Effector memory CD8-positive, alpha-beta T cell (primary cell): ENCODE measurements at places on chromosomes 16 and 17.

DNA sequence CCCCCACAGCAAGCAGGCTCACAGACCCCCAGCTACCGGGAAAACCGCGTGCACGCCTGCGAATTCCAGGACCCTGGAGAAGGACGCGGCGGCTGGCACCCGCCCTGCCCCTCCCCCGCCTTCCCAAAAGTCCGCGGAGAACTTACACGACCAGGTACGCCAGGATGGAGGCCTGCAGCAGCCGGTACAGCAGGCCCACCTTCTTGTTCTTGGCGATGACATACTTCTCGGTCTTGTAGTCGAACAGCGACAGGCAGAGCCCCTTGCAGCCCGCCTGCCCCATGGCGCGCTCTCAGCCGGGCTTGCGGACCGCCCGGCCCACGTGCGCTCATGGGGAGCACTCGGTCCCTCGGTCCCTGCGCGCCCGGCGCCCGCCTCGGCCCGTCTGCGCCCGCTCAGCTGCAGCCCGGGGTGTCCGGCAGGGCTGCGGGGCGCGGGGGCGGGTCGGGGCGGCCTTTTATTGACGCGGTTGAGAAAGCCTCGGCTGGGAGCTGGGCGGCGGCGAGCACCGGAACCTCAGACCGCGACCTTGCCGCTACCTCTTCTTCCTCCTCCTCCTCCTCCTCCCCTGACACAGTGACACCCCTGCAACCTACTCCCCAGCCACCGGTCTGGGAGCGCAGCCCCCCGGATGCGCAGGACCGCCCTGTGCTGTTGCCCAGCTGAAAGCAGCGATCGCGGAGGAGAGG, at the start of gene P2RX5:
Gene P2RX5, minus strand, starts transcription at position 433 of the 689 bp plus-strand sequence. Its CDS starts 150 bp downstream, at position 283.
- DNase-seq = peak; percentile 27

DNA sequence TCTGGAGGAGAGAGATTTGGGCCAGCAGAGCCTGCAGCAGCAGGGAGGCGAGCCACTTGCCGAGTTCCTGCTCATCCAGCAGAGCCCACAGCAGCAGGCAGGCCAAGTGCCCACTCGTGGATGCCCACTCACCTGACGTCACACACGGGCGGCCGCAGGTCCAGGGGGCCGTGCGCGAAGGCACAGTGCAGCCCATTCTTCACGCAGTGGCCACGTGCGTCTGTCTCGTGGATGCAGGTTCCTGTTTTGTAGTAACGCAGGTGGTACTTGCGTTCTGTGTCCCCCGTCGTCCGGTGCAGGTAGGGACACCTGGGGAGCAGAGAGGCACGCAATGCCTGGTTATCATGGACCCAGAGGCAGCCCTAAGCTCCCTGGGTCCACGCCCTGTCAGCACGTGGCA, 11.5 kb downstream of the UNKL start:
- DNase-seq = no peak

DNA sequence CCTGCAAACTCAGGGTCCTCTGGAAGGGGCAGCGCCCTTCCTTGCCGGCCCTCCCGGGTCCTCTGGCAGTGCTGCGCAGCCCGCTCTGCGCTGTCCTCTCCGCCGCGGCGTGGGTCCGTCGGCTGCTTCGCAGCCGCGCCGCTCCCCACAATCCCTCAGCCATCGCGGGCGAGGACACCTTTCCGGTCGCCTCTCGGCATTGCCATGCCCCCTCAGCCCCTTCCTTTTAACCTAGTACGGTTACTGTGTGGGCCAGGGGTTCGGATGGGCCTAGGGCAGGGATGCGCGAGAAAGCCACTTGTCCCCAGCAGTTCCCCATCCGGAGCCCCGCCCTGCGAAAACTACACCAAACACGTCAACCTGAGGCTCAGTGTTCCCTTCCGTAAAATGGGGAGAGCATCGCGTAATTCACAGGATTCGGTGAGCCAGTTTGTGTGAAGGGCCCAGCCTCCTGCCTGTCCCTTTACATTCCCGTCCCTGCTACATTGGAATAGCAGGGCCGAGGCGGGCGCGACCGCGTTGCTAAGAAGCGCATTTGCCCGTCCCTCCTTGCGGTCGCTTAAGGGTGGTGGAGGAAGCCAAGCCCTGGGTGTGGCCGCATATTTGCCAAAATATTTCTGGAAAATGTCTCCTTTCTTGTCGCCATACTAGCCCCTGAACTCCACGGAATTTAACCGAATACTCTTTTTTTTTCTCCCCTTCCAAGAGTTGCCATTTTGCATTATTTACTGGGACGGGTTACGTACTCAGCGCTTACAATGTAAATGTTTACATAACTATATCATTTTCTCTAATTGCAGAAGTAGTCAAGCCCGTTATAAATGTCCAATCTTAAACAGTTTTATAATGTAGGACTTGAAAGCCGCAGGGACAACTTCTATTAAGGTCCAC, 13.2 kb downstream of the COPZ2 start:
- no peak for DNase-seq

- DNase-seq = no peak
Measured at GRCh38 chr16:49944221-49944620, 80.8 kb upstream of the CNEP1R1 start.

GRCh38 chr17:49576088-49576916, 631 bp downstream of the NXPH3 start:
- no peak for DNase-seq

- DNase-seq = no peak
Measured at GRCh38 chr17:728911-729310, 3.5 kb upstream of the TLCD3A start.

DNA sequence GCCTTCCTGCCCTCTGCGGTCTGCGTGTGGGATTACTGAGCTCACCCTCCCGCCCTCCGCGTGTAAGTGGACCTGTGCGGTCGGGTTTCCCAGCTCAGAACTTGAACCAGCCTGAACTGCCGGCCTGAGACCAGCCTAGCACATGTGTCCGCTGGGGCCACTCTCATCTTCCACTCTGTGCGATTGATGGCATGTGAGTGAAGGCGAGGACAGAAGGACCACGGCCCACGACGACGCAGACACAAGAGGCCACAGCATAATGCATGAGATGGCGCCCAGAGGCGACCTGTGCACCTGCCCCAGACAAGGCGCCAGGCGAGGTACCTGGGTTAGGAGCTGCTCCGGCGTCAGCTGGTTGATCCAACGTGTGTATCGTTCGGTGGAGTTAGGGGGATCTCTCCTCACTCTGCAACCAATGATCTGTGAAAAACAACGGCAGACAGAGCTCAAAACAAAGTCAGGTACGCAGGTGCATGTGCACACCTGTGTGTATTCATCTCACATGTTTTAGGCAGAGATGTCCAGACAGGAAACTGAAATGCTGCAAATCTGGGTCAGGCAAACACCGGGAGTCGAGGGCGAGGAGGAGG, 74.5 kb upstream of the METRNL start:
- no peak for DNase-seq

- DNase-seq = no peak
Measured at GRCh38 chr17:76048711-76049110, 21.6 kb upstream of the EVPL start.

GRCh38 chr16:22053921-22054341, 38.4 kb upstream of the VWA3A start:
- DNase-seq = no peak

- no peak for DNase-seq
Measured at GRCh38 chr16:676913-677312, 1.4 kb downstream of the RHBDL1 start.

GRCh38 chr17:17503566-17504130, 7.5 kb upstream of the RASD1 start:
- DNase-seq = no peak

DNA sequence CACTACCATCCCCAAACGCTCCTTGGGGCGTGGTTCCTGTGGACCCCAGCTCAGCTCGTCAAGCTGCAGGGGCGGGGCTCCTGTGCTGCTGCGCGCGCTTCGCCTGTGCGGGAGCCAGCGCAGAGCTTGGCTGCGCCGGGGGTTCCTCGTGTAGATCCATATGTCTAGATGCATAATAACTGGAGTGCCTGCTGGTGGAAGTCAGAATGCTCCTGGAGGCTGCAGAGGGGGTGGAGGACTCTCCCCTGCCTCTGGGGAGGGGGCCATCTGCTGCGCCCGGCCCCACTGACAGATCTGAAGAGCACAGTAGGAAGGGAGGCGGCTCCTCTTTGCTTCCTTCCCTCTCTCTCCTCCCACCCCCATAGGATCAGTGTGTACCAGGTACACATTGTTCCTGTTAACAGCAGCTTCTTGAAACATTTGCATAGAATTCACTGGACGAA, 4.6 kb downstream of the RASD1 start:
- no peak for DNase-seq

DNA sequence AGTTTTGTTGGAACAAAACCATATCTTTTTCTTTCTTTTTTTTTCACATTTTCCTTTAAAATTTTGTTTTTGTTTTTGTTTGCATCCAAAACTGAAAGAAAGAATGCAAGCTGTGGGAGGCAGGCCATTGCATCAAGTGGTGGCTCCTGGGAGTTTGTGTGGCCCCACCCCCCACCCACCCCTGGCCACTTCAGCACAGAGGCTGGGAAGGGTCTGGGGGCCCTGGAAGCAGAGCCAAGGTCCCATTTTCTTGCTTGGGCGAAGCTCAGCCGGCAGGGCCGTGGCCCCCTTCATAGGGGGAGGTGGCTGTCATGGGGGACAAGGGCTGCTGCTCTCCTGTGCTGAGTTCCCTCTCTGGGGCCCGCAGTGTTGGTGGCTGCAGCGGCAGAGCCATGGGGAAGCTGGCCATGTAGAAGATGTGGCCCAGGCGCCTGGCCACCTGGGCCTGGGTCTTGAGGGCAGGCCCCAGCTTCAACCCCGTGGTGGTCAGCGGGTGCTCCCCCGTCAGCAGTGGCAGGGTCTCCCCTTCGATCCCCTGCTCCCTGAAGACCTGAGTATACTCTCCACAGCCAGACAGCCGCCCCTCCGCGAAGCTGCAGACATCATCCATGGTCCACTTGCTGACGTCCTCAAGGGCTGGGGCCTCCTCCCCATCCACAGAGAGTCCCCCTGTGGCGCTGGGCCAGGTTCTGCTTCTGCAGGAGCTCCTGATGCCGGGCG, 19.8 kb downstream of the PAFAH1B1 start:
- DNase-seq = no peak

DNA sequence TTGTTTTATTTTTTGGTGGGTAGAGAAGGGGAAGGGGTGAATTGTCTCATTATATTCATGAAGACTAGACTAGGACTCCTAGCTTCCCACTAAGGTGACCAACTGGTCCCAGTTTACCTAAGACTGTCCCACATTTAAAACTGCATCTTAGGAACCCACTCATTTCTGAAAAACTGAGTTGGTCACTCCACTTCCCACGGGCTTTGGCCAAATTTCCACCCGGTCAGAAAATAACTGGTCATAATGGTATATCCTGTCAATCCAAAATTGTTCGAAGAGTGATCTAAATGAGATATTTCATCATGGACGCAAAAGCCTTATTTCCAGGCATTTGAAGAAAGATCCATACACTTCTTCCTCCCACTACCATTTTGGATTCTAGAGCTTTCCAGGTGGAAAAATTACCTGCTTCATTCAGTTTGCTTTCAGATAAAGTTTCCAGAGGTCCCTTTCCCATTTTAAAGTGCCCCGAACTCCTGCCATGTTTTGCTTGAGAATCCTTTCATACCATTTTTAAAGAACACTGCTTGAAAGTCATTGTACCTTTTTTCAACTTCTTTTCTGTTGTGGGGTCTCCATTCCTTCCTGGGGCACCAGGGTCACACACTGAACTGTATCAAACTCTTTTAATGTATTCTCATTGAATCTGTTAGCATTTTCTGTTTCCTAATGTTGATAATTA, 21.8 kb upstream of the ZFHX3 start:
- DNase-seq = no peak

DNA sequence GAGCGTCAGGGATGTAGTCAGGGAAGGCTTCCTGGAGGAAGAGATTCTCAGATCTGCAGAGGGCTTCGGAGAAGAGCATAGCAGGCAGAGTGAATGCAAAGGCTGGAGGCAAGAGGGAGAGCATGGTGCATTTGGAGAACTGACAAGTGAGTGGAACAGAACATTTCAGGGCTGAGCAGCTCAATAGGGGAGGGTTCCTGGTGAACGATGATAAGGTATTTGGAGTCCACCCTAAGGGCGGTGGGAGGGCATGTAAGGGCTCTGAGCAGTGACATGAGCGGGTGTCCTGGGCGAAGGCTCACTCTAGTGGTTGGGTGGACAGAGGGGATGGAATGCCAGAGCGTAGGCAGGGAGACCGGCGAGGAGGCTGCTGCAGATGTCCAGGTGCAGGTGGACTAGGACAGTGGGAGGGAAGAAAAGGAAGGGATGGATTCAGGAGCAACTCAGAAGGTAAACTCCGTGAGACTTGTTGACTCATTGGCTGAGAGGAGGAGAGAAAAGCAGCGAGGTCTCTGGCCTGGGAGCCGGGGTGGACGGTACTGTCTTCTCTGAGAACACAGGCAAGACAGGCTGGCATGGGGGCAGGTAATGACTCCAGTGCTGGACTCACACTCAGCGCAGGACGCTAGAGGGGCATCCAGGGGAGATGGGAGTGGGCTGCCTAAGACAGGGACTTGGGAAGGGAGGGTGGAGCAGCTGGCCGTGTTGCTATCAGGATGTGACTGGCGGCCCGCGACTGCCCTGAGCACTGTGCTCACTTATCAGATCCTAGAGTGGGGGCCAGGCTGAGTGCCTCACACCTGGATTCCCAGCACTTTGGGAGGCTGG, 1.4 kb upstream of the PITPNA start:
- no peak for DNase-seq

DNA sequence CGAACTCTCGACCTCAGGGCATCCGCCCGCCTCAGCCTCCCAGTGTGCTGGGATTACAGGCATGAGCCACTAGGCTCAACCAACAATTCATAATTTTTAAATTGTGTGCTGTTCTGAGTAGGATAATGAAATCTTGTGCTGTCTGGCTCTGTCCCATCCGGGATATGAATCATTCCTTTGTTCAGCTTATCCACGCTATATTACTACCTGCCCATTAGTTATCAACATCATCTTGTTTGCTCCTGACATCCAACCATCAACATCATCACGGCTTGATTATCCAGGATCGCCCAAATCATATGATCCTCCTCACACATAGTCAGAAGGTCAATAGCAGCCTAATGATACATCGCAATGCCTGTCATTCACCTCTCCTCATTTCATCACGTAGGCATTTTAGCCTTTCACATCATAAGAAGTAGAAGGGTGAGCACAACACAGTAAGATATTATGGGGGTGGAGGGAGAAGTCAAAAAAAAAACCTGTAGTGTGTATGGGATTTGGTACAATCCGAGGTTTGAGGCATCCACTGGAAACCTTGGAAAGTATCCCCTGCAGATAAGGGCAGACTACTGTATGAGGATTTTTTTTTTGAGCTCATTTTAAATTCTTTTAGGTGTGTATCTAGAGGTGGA, 77.0 kb upstream of the SIAH1 start:
- no peak for DNase-seq

GRCh38 chr16:88781140-88782077, 3.6 kb downstream of the PIEZO1 start:
- DNase-seq = peak; percentile 63
